ENCODE measurements at places on chromosomes 2 and 18.

DNA sequence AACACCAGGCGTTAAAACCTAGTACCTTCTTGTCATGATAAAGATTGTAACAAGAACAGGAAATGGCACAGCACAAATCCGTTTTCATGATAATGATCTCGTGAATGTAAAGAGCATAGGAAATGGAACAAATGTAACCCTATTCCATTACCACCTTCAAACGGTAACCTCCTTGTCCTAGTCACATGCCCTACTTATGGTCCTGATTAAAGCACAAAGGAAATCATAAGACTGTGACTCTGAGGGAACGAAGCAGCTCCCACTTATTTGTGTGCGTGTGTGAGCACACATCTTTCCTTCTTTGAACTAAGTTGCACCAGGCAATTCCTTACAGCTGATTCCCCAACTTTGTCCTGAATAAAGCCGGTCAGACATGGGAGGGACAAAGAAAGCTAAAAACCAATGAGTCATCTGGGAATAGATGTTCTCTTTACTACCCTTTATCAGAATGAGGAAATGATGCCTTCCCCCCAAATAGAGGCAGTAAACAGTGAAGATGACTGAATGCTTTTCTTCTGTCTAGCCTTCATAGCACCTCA, 192.6 kb downstream of the IKZF2 start:
- no peak for DNase-seq

GRCh38 chr2:100623033-100623715, 60.4 kb downstream of the PDCL3 start:
- DNase-seq = no peak

- no peak for DNase-seq
Observed at GRCh38 chr2:86026744-86027065, 79.0 kb downstream of the POLR1A start.

DNA sequence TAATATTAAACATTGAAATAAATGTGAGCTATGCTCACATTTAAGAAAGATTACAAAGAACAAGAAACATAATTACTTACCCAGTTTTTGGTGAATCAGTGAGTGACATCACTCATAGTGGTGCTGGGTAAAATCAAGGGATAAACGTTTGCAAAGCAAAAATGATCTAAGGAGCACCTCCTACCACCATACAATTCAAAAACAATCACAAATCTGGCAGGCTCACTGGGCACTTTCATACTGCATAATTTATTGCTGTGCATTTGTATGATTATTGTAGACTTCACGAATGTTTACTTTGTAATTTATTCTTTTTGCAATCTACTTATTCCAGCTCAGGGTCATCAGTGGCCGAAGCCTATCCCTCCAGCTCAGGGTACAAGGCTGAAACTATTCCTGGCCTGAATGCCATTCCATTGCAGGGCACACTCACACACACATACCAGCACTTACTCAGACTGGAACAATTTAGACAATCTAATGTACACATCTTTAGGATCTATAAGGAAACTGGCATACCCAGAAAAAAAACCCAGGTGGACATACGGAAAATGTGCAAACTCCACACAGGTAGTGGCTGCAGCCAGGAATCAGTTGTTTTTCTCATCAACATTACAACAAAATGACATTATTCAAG, 34.4 kb downstream of the AFTPH start:
- no peak for DNase-seq

- no peak for DNase-seq
Observed at GRCh38 chr2:197234671-197235191, 75.8 kb downstream of the ANKRD44 start.

DNA sequence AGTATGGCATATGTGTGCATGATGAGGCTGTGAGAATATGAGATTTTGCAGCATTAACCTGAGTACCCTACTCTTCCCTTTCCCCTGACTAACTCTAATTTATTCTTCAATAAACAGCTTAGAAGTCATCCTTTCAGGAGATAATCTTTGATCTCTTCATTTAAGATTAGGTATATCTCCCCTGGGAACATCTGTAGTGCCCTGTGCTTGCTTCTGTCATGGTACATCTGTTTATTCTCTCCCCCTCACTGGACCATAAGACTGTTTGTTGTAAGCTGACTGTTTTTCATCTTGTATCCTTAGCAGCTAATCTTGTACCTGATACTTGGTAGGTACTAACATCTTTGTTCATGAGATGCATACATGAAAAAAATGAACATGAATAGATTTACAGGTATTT, 83.1 kb downstream of the MBD5 start:
- DNase-seq = no peak

DNA sequence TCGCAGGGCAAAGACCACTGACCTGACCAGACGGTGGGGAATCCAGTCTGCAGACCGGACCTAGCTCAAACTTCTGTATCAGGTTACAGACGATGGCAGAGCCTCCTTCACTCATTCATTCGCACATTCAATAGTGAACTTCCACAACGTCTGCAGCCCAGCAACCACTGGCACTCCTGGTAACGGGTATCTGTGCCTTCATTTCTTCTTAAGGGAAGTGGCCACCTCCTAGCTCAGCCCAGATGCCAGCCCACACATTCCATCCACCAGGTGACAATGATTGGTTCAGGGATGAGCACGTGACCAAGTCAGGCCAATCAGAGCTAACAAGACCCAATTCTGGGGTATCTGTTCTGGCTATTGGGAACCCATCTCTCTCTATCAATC, 15.9 kb upstream of the ARMC9 start:
- DNase-seq = no peak

- DNase-seq = no peak
Observed at GRCh38 chr18:21682371-21683051, 22.1 kb downstream of the ABHD3 start.

- DNase-seq = no peak
Observed at GRCh38 chr18:57311472-57311871, 40.9 kb upstream of the ST8SIA3 start.

GRCh38 chr18:57422313-57422872, 12.8 kb upstream of the ONECUT2 start:
- DNase-seq = no peak

DNA sequence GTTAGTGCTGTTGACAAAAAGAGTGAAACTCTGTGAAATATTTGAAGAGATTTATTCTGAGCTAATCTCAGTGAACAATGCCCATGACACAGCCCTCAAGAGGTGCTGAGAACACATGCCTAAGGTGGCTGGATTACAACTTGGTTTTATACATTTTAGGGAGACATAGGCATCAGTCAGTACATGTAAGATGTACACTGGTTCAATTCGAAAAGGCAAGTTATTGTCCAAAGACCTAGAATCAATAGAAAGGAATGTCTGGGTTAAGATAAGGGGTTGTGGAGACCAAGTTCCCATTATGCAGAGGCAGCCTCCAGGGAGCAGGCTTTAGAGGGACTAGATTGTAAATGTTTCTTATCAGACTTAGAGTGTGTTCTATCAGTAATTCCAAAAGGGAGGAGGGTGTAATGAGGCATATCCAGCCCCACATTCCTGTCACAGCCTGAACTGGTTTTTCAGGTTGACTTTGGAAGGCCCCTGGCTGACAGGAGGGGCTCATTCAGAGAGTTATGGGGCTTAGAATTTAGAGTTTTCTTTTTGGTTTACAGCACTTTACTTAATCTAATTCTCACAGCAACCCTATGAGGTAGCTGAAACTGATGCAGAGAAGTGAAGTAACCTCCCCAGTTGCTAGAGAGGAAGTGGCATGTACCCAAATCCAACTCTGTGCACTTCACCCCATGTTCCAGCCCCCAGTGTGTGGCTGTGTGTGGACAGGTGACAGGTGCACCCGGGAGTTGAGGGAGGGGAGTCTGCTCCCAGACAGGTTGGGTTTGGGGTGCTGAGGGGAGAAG, 28.3 kb upstream of the ASAP2 start:
- no peak for DNase-seq

- no peak for DNase-seq
Observed at GRCh38 chr18:27887711-27888495, 289.0 kb downstream of the CDH2 start.

- DNase-seq = no peak
Observed at GRCh38 chr2:6822406-6822805, 43.3 kb downstream of the CMPK2 start.

DNA sequence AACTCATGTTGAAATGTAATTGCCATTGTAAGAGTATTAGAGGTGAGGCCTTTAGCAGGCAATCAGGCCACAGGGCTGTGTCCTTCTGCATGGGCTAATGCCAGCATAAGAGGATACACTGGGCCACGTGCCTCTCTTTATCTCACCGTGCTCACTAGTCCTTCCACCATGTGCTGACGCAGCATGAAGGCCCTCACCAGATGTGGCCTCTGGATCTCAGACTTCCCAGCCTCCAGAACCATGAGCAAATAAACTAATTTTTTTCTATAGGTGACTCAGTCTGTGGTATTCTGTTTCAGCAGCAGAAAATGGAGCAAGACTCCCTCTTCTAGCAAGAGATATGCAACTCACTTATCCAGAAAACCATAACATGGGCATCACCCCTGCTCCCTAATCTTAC, 149.7 kb upstream of the ZNF236 start:
- no peak for DNase-seq

DNA sequence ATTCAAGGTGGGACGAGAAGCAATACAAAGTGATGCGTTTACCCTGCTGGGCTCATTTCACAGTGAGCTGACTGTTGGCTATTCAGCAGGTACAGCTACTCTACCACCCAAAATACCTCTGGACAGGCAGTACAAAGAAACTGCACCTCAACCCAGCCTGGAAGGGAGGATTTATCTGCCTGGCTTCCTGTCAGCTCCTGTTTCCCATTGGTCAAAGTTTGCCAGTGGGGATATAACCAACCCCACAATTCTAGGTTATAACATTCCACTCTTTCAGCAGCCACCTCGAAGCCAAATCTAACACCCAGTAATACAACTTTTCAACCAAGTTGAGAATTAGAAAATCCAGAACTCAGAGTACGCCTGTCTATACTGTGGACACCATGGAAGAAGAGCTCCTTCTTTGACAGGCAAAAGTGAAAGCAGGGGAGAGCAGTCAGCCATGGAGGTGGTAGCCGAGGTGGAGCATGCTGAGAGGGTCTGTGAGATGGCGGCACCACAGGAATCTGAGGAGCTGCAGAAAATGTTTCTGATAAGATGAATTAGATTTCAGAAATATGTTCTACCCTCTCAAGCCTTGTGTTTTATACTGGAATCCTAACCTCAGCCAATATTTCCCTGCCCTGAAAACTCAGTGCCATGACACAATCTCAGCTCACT, 10.8 kb downstream of the DUSP19 start:
- DNase-seq = no peak

DNA sequence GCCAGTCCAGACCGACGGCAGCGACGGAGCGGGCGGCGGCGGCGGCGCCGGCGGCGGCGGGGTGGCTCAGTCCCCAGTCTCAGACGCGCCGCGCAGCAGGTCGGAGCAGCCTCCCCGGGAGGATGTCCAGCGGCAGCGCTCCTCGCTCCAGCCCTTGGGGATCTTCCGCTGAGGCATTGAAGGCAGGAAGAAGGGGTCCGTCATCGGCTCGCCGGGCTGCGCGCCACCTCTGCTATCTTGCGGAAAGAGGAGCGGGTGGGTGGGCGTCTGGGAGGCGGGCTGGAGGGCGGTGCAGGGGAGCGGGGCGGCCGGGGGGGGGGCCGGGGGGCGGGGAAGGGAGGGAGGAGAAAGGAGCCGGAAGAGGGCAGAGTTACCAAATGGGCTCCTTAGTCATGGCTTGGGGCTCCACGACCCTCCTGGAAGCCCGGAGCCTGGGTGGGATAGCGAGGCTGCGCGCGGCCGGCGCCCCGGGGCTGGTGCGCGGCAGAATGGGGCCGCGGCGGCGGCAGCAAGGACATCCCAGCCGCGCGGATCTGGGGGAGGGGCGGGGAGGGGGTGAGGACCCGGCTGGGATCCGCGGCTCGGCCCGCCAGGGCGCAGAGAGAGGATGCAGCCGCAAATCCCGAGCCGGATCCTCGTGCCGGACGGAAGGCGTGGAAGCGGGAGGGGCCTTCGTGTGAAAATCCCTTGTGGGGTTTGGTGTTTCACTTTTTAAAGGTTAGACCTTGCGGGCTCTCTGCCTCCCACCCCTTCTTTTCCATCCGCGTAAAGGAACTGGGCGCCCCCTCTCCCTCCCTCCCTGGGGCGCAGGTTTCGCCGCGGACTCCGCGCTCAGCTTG, at the start of gene NETO1:
Gene NETO1, minus strand, starts transcription at position 242 of the 839 bp plus-strand sequence. CDS start 696 bp downstream, outside the sequence.
- DNase-seq = no peak

DNA sequence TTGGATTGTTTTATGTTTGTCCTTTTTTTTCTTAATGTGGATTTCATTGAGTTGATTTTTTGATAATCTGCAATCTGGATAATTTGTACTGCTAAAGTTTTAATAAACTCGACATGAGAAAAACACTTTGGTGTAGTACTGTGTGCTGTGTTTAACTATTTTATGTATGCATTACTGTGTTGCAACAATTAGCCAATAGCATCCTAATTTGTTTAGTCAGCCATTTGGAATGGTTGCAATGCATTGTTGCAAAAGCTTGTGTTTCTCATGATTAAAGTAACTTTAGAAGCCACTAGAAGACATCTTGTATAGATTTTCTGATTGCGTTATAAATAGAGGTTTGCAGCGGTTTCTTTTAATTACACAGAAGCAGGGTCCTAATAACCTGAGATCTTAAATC, 53.5 kb downstream of the PPIG start:
- DNase-seq = no peak

- DNase-seq = no peak
Observed at GRCh38 chr2:76180676-76181075, 470.0 kb upstream of the GCFC2 start.

DNA sequence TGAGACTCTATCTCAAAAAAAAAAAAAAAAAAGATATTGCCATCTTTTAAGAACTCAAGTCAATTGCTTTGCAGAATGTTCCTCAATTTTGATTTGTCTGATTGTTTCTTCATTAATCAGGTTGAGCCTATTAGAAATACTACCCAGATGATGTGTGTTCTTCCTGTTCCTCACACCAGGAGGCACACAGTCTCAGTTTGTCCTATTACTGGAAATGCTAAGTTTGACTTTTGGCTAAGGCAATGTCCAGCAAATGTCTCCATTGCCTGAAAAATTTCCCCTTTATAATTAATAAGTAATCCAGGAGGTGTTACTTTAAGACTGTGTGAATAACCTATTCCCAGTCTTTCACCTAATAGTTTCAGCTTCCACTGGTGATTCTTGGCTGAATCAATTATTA, 28.4 kb downstream of the BOLA3 start:
- DNase-seq = no peak

GRCh38 chr2:17961789-17962188, 83.3 kb downstream of the KCNS3 start:
- DNase-seq = no peak

GRCh38 chr2:134195341-134195740, 58.5 kb upstream of the MGAT5 start:
- no peak for DNase-seq

DNA sequence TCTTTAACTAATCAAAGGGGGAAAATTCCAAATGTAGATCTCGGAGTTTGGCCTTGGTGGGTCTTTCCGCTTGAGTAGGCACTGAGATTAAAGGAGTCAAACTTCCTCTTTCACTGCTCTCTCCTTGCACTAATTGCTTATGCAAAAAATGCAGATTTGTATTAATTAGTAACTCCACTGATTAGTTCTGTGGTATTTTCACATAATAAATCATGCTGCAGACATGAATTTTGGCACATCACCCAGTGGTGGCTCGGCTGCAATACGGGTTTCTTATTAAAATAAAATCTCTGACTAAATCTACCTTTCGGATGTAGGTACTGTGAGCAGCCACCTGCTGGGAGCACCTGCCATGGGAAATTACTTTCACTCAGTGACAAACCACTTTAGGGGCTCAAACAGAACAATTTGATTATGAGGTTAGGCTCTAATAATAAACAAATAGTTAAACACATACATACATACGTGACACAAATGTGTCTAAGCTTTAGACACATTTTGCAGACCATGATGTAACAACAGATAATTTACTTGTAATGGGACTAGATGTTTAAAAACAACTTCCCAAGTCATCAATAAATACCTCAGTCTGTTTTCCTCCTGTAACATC, 6.4 kb upstream of the NEUROD1 start:
- no peak for DNase-seq
